ENCODE measurements at places on chromosomes 4 and X. TPM values are rescaled to one million over a fixed set of nuclear protein-coding genes. Genes with fewer than 3 reads are reported as not detected.

DNA sequence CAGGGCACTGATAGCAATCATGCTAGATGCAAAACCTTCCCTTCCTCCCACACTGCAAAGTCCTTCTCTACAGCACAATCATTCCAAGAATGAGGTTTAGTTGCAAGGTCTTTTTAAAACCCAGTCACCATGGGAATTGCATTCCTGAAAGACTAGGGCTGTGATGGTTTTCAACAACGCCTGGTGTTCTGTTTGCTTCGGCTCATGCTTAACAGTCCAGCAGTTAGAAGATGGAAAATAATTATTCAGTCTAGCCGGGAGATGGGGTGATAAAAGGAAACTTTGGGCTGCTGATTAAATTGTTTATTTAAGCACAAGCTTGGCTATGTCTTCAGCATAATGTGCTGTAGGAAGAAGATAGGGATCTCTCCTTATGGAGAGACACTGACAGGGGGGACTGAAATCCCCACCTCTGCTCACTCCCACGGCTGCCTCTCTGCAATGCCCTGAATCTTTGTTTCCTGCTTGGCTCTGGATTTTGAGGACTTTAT, 211.4 kb downstream of the MID1IP1 start:
- H3K4me3 ChIP-seq = no peak overlapping the region
- DNase-seq = no peak
- H3K27ac ChIP-seq = peak overlapping the region; percentile 50

The SAGE1 gene
- total RNA-seq = not detected

- no peak overlapping the region for H3K27ac ChIP-seq
- no peaks in the 10 kb centered on the region for H3K27me3 ChIP-seq
- no peak overlapping the region for H3K4me3 ChIP-seq
- H3K36me3 ChIP-seq = no peaks in the 10 kb centered on the region
- H3K4me1 ChIP-seq = no peaks in the 10 kb centered on the region
- no peak for DNase-seq
Observed at GRCh38 chrX:54066841-54067240, 22.6 kb upstream of the PHF8 start.

DNA sequence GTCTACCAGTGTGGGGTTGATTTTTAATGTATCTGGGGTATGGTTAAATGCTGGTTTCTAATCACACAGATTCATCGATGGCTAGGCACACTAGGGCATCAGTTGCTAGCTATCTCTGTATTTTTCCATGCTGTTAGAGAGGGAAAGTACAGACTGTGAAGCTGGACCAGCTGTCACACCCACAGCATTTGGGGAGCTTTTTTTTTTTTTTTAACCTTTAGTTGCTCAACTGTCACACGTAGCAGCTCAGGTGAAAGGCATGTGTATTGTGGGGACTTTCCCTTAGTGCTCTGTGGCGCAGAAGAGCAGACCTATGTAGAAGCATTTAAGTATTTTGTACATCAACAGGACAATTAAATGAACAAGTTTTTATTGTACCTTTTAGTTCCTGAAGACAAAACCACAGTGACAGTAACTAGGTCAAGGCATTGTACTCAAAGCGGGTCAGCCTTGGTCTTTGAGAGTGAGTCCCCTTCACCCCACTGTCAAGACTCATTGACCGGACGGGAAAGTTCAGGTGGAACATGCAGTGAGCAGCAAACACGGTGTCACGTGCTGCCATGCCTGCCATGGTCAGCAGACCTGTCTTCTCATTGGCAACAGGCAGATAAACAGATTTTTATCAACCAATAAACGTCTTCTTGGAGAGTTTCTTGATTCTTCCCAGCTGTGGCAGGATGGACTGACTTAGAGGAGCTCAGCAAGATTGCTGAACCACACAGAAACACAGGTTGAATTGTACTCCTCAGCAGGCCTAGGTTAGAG, 65.3 kb downstream of the CASP3 start:
- H3K4me3 ChIP-seq = no peak overlapping the region
- H3K27me3 ChIP-seq = no peaks in the 10 kb centered on the region
- peaks cover 6% of the 10 kb centered on the region for H3K4me1 ChIP-seq
- no peaks in the 10 kb centered on the region for H3K36me3 ChIP-seq
- H3K27ac ChIP-seq = no peak overlapping the region

The PLRG1 gene
- total RNA-seq = 67.8 TPM

Data from spinal cord (tissue), 10 donors.